Activated T-cell treated with anti-CD3 and anti-CD28 coated beads for 4 hours (primary cell): ENCODE measurements at places on chromosomes 5 and 9.

DNA sequence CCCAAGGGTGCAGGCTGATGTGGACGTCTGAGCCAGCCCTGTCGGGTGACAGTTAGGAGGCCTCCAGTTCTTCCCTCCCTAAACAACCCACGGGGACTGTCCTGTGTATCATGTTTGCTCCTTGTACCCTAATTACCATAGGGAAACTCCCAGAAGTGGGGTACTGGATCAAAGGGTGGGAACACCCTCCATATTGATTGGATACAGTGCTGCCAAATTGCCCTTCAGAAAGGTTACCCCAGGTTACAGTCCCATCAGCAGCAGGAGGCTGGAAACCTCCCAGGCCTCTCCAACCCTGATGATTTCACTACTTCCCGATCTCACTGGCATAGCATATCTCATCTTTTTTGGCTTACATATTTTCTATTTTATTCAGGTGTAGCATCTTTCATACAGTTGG lies 22.0 kb downstream of the UBE2QL1 start:
- DNase-seq: no peak

DNA sequence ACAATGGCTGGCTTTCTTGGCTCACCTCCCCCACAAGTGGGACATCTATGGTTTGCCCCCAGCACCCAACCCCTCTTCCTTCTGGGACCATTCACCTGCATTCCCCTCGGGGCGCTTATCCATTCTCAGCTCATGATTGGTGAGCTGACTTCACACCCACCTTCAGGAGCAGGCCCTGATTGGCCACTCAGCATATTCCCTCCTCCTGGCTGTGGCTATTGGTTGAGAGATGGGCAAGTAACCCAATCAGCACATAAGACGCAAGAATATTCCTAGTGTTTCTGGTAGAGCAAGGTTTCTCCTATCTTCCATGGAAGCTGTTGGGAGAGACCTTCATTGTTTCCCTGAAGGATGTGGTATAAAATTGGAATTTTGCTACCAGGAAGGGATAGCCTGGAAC lies 22.7 kb upstream of the UNC5A start:
- no peak for DNase-seq

DNA sequence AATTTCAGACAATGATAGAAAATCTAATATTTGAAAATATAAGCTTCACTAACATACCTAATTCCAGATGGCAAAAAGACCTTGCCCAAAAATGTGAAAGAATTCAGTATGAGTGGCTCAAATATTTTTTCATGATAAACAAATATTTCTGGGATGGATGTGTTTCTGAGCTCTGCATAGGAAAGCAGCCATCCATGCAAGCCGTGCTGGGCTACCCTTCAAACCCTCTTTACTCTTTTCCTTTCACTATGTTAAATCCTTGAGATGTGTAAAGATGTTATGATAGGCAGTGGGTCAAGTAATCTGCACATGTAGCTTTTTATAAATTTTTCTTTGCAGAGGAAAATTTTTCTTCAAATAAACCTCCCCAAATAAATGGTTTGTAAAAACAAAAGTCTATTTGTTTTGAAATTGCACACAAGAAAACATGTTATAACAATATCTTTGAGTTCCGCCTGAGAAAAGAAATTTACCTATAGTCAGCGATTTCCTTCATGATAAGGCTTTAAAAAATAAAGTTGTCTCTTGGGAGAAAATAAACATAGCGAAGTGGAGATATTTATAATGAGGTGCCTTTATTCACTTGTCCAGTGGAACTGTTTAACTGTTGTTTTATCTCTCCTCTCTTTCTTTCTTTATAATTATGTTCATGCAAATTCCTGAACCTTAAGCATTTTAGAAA lies 154.3 kb upstream of the PITX1 start:
- DNase-seq: no peak

GRCh38 chr5:645421-645820 lies 33.3 kb downstream of the CEP72 start:
- DNase-seq: no peak

DNA sequence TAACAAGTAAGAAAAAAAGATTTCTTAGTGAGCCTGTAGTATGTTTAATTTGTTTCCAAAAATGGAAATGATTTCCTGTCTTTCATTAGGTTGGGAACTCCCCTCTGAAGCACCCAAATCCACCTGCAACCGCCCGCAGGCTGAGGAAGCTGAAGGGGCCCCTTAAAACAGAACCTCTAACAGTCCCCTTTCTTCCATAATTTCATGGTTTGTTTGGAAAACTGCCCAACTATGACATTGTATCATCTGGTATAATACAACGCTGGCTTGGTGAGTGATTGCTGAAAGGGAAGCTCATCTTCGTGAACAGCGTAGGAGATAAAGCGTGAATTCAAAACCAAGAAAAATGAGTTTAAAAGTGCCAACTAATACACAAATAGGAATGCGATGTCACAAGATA lies 215.5 kb downstream of the FSTL4 start:
- DNase-seq: no peak

GRCh38 chr5:149711338-149711737 lies 18.8 kb upstream of the PPARGC1B start:
- DNase-seq: no peak

- DNase-seq: no peak
Measured at GRCh38 chr5:14326035-14326903, 183.1 kb downstream of the TRIO start.

DNA sequence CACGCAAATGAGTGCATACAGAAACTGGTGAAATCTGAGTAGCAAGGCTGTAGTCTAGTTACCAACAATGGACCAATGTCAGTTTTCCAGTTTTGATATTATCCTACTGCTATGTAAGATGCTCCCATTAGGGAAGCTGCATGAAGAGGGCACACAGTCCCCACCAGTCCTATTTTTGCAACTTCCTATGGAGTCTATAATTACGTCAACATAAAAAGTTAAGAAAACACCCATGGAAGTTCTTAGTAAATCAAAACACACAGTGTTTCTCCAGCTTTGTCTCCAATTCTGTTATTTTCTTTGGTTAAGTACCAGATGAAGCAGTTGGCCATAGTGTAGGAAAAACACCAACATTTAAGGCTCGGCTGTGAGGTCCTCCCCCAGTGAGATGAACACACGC lies 58.7 kb downstream of the FAT2 start:
- no peak for DNase-seq

- DNase-seq: no peak
Measured at GRCh38 chr9:121707477-121708424, 56.3 kb downstream of the DAB2IP start.

GRCh38 chr9:33101104-33101951 lies 24.9 kb upstream of the SMU1 start:
- DNase-seq: no peak

GRCh38 chr5:79499640-79500273 lies 14.2 kb downstream of the HOMER1 start:
- no peak for DNase-seq

GRCh38 chr5:86979811-86980411 lies 287.8 kb upstream of the RASA1 start:
- no peak for DNase-seq

- no peak for DNase-seq
Measured at GRCh38 chr5:73280386-73280785, 107.4 kb downstream of the TMEM174 start.

DNA sequence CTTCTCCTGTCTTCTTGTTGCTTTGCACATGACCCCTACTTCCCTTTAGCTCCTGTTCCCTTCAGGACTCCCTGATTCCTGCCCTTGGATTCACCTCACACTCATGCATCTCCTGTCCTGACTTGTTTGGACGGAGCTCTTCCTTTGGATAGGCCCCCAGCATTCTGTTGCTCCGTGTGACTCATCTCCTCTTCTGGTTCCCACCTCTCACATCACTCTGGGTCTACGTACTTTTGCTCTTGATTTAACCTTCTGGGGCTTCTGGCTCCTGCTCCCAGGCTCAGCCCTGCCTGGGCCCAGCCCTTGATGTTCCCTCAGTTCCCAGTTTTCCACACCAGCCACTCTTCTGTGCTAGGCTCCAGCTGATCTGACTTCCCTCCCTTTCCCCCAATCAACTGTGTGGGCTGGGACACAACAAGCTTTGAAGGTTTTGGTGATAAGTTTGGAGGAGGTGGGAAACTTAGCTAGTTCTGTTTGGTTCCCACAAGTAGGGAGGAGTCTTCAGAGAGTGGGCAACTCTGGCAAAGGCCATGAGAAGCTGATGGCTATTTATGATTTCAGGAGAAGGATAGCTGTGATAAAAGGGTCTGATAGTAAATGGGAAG lies 331.5 kb downstream of the ARHGEF28 start:
- DNase-seq: no peak

GRCh38 chr5:43123887-43124286 lies 3.2 kb downstream of the ZNF131 start:
- DNase-seq: no peak

GRCh38 chr5:154478224-154478565 lies at the start of gene HAND1:
Gene HAND1, minus strand, starts transcription at chr5:154478227. Its CDS starts 219 bp downstream, at chr5:154478008.
- no peak for DNase-seq

GRCh38 chr9:126456441-126457174 lies 130.0 kb downstream of the MVB12B start:
- no peak for DNase-seq

DNA sequence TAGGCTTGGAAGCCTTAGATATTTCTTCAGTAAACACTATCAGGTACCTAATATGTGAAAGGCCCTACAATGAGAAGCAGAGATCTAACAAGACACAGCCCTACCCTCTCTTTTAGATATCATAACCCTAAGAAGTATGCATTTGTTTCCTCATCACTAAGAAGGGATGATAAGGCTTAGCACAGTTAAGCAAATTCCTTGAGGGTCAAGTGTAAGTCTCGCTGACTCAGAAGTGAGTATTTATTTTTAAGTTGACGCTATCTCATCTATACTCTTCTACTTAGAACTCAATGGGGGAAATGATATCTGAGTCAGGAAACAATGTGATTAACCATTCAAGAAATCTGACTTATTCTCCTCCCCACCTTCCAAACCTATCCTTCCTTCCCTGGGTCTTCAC lies 149.7 kb downstream of the ESM1 start:
- DNase-seq: no peak

DNA sequence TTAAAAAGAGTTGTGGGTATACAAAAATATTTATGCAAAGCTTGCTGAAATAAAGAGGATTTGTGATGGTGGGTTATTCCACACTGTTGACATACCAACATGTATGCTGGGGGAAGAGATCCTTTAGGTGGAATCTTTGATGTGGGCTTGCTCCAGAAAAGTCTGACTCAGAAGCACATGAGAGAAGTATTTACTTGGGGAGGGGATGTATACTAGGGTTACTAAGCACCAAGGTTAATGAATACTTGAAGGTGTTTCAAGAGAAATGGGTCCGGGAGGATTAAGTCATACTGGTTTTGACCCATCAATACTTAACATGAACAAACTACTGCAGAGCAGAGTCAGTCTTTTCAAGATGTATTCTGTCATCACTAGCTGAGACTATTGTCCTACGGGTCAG lies 316.4 kb upstream of the GRIN3A start:
- no peak for DNase-seq

GRCh38 chr9:98108531-98109031 lies 10.4 kb downstream of the TRIM14 start:
- no peak for DNase-seq

GRCh38 chr9:135600296-135600817 lies 38.8 kb downstream of the PAEP start:
- DNase-seq: no peak

- DNase-seq: no peak
Measured at GRCh38 chr5:167710444-167711073, 580.9 kb upstream of the WWC1 start.

- DNase-seq: no peak
Measured at GRCh38 chr5:168123631-168124528, 167.6 kb upstream of the WWC1 start.

GRCh38 chr9:20848490-20848889 lies 164.4 kb downstream of the FOCAD start:
- no peak for DNase-seq

GRCh38 chr5:1881731-1882336 lies 891 bp downstream of the IRX4 start:
- DNase-seq: no peak

GRCh38 chr9:38332625-38333024 lies 59.9 kb upstream of the ALDH1B1 start:
- DNase-seq: no peak

- no peak for DNase-seq
Measured at GRCh38 chr9:98709968-98710965, 1.5 kb upstream of the GABBR2 start.

- no peak for DNase-seq
Measured at GRCh38 chr5:94693043-94693822, 74.8 kb downstream of the SLF1 start.

GRCh38 chr5:10275460-10275859 lies 25.4 kb downstream of the CCT5 start:
- DNase-seq: no peak

- DNase-seq: no peak
Measured at GRCh38 chr9:24293386-24293785, 252.3 kb downstream of the IZUMO3 start.

GRCh38 chr9:74284581-74285450 lies 212.3 kb upstream of the RORB start:
- DNase-seq: no peak

GRCh38 chr5:178145965-178146820 lies 7.5 kb downstream of the NHP2 start:
- DNase-seq: peak; percentile 63

- no peak for DNase-seq
Measured at GRCh38 chr9:133647148-133647547, 11.0 kb downstream of the DBH start.

GRCh38 chr9:91301161-91301560 lies 60.6 kb downstream of the AUH start:
- DNase-seq: no peak

DNA sequence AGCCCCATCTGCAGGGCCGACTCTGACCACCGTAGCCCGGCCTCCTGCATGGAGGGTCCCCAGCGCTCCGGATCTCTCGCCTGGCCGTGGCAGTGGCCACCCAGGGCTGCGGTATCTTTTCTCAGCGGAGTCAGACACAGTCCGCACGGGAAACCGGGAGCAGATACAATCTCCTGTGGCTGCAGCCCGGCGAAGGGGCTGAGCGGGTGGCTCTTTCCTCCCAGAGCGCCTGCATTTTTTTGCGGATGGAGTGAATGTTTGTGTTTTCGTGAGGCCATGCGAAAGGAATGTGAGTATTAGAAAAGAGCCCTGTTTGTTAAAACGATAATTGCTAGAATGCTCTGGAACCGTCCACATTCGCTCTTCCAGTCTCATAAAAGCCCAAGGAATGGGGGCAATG lies 53.4 kb upstream of the PTCH1 start:
- no peak for DNase-seq

GRCh38 chr9:37010180-37010579 lies 23.9 kb downstream of the PAX5 start:
- no peak for DNase-seq

GRCh38 chr9:130276121-130276520 lies 10.6 kb downstream of the HMCN2 start:
- DNase-seq: no peak
